ENCODE measurements at places on chromosomes 6 and 20.

DNA sequence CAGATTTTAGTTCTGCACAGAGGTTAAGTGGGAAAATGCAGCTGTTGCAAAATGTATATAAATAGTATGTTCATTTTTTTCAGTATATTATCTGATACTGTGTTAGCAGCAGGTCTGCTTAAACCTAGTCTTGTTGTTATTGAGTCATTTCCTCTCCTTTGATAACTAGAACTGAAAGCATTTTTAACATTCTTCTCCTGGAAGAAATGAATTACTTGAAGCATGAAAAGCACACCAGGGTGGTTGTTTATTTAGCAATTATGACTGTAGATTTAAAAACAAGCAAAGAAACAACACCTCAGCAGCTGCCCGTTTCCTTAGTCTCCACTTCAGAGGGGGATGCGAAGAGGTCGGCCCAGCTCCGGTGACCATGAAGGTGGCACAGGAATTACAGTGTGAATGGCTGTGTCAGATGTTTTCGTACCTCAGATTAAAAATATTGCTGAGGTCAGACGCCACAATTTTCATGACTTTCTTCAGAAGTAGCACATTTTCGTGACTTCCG lies 53.5 kb downstream of the GOPC start:
- no peak for DNase-seq

DNA sequence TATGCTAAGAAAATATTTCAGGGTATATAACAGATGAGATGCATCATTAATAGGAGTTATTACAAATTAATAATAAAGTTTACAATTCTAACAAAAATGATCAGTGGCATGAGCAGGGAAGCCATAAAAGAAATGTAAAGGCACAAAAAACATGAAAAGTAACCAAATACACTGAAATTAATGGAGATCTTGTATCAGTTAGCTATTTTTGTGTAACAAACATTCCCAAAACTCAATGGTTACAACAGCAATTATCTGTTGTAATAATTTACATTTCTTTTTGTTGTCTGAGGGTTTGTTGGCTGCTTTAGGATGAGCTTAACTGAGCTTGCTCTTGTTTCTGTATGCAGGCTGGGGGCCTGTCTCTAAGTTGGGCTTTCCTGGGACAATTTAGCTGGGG lies 104.3 kb upstream of the AHI1 start:
- DNase-seq = no peak

- peak; percentile 93 for DNase-seq
These were observed at the start of gene ATP5F1E for GRCh38 chr20:59032023-59032712. ATP5F1E (minus strand) TSS chr20:59032335; CDS start chr20:59032251, 84 bp downstream.

- no peak for DNase-seq
These were observed 92.0 kb upstream of the TMEM181 start for GRCh38 chr6:158467923-158468322.
